ENCODE measurements at places on chromosomes 12 and 14. TPM values are rescaled to one million over a fixed set of nuclear protein-coding genes. Genes with fewer than 3 reads are reported as not detected.

Gene GCH1
- total RNA-seq, result 3.9 TPM

Gene BDKRB2
- 1.1 TPM for total RNA-seq

Gene KRT83
- total RNA-seq, result 2.4 TPM

Gene AREL1
- total RNA-seq, result 23.6 TPM

Gene SLC22A17
- 8.3 TPM for total RNA-seq

Gene RTL1
- total RNA-seq, result 0.27 TPM

Gene ACOT2
- total RNA-seq, result 40.6 TPM

Gene PTGDR
- total RNA-seq, result not detected

Gene CKB
- 157 TPM for total RNA-seq

Gene INHBE
- 0.04 TPM for total RNA-seq

Gene IL26
- total RNA-seq, result not detected
